ENCODE measurements at places on chromosomes 4 and X.

DNA sequence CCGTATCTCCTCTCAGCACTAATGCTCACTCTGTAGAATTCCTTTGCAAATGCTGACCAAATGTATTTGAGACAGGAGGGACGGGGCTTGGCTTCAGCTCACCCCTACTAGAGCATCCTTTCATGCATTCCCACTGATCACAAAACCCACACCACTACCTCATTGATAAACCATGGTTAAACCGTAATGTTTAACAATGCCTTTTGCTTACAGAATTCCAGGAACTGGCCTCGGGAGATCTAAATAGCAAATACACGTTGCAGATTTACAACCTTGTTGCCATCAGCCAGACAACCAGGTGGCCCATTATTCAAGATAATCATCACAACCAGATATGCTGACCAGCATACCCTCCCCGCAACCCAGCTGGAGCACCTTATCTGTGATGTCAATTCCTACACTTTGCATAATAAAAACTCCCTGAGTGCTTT is 391.9 kb downstream of the KCTD8 start:
- no peak for DNase-seq

DNA sequence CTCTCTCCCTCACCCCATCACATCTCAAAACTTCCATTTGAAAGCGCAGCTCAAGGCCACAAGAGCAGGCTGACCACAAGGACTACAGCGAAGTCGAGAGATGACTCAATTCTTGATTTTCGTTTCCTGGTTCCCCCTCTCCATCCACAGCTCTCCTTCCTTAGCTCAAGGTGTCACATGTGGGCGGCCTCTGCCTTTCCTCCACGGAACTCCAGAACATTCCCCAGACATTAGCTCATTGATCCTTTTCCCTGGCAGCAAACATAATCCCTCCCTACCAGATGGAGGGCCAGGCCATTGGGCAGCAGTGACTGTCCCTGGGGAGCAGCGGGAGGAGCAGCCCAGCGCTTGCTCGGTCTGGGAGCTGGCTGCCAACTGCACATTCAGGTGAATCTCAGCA is 56.3 kb downstream of the CCDC149 start:
- no peak for DNase-seq

GRCh38 chr4:3689576-3690550 is 76.3 kb upstream of the ADRA2C start:
- no peak for DNase-seq

DNA sequence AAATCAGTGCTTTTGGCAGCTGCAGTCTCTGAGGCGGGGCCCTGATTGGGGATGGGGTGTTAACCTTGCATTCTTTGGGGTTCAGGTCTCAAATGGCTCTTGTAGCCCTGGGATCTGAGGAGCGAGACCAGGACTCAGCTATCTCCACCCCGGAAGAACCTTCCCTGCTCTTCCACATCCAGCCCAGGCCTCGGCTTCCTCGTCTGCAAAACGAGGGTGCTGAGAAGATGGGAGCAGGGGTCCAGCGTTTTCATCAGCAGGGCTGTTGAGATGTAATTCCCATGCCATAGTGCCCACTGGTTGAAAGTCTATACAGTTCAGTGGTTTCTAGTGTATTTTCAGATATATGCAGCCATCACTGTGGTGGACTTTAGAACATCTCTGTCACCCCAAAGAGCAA is 34.6 kb upstream of the WFS1 start:
- DNase-seq: no peak

- DNase-seq: no peak
These were observed at the start of gene EREG for GRCh38 chr4:74364652-74365491. TSS of gene EREG (plus strand) at chr4:74365145. CDS start at chr4:74365309, 164 bp downstream.

- no peak for DNase-seq
These were observed 17.8 kb upstream of the RNF4 start for GRCh38 chr4:2451036-2451520.

DNA sequence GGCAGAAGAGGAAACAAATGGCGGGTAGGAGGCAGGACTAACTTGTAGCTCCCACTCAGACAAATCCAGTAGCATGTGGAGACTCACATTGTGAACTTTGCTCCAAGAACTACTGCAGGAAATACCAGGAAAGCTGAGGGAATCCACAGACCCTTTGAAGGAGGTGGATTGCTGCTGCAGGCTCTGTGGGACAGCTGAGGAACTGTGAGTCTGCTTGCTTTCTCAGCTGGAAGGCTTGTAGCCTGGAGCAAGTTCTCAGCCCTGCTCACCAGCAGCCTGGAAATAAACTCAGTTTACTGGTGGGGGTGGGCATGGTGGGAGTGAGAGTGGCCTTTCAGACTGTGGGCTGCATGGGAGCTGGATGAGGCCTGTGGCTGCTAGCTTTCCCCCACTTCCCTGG is 16.0 kb downstream of the RTL3 start:
- DNase-seq: no peak

- no peak for DNase-seq
These were observed 62.1 kb upstream of the EXOC1L start for GRCh38 chr4:55757356-55757952.

GRCh38 chr4:40648131-40648530 is 18.5 kb upstream of the RBM47 start:
- DNase-seq: no peak

- no peak for DNase-seq
These were observed 912.5 kb upstream of the PABPC4L start for GRCh38 chr4:135114079-135114478.

DNA sequence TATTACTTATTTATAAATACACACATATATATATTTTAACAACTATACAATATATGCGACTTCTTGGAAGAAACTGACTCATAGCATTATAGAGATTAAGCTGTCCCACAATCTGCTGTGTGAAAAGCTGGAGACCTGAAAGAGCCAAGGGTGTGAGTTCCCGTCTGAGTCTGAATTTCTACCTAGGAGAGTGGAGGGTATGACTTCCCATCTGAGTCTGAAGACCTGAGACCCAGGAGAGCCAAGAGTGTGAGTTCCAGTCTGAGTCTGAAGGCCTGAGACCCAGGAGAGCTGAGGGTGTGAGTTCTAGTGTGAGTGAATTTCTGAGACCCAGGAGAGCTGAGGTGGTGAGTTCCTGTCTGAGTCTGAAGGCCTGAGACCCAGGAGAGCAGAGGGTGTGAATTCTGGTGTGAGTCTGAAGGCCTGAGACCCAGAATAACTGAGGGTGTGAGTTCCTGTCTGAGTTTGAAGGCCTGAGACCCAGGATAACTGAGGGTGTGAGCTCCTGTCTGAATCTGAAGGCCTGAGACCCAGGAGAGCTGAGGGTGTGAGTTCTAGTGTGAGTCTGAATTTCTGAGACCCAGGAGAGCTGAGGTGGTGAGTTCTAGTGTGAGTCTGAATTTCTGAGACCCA is 8.9 kb upstream of the P2RY8 start:
- no peak for DNase-seq

GRCh38 chrX:24643116-24643515 is 4.0 kb downstream of the PCYT1B start:
- no peak for DNase-seq

- no peak for DNase-seq
These were observed 1.8 kb downstream of the SGMS2 start for GRCh38 chr4:107826421-107826980.

- DNase-seq: no peak
These were observed 244.7 kb downstream of the PACRGL start for GRCh38 chr4:20944961-20945360.

GRCh38 chrX:31215277-31215815 is 143.5 kb upstream of the FTHL17 start:
- DNase-seq: no peak

- no peak for DNase-seq
These were observed 34.5 kb upstream of the WAS start for GRCh38 chrX:48649102-48649501.

- DNase-seq: no peak
These were observed 517.2 kb upstream of the ADGRL3 start for GRCh38 chr4:60682901-60683300.

DNA sequence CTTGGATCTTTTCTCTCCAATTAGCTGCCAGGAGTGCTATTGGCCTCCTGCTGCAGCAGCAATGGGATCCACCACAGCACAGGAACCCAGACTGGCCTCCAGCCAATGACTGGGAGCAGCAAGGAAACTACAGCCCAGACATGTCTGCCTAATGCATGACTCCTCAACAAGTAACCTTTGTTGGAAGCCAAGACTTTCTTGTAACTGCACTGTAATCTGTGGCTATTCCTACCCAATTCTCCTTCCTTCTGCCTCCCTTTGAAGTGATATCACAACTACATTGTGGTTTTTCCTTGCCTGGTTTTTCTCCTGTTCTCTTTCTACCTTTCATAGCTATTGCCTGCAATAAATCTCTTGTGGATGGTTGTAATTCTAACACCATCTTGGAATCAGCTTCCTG is 39.8 kb downstream of the SNCA start:
- DNase-seq: no peak

DNA sequence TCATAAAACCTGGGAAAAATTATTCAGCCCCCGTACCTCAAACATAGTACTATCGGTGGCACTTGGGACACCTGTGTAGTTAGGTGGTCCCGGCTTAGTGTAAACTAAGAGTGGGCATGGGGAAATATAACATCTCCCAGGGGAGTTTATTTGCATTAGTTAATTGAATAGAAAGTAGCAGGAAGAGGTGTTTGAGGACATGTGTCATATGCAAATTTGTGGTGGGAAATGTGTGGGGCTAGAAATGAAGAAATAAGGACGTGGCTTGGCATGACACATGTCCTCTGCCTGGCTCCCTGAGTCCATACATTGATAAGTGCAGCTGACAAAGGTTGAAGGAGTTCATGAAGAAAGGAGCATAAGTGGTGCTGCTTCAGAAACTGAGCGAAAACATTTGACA is 483.6 kb downstream of the SH2D1A start:
- peak; percentile 21 for DNase-seq

DNA sequence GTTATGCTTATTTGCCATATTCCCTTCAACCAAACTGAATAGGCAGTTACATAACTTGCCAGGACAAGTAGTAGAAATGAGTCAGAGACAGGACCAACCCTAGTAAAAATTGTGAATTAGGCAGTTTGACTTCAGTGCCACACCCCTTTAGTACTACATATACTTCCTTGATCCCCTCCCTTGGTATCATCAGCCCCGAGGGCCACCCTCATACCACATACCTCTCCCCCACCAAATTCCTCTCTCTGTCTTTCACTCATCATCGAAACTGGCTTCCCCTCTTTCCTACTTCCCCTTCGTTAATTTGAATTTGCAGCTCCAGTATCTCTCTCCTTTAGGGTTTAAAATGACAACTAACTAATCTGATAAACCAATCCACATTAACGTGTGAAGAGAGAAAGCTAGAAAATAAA is 7.9 kb upstream of the PTPN13 start:
- DNase-seq: peak; percentile 4

GRCh38 chrX:2526390-2526789 is 25.6 kb upstream of the DHRSX start:
- no peak for DNase-seq

DNA sequence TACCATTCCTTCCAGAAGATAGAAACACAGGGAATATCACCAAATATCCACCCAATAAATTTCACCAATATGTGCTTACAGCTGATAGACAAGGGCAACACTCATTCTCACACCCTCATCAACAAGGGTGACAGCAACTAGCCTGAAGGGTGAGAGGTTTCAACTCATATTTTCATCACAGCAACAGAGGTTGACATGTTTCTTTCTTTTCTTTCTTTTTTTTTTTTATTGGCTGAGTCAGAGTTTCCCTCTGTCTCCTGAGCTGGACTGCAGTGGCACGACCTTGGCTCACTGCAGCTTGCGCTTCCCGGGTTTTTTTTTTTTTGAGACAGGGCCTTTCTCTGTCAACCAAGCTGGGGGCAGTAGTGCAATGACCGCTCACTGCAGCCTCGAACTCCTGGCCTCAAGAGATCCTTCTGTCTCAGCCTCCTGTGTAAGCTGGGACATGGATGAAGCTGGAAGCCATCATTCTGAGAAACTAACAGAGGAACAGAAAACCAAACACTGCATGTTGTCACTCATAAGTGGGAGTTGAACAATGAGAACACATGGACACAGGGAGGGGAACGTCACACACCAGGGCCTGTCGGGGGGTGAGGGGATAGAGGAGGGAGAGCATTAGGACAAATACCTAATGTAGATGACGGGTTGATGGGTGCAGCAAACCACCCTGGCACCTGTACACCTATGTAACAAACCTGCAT is 27.5 kb upstream of the ASMTL start:
- DNase-seq: no peak

DNA sequence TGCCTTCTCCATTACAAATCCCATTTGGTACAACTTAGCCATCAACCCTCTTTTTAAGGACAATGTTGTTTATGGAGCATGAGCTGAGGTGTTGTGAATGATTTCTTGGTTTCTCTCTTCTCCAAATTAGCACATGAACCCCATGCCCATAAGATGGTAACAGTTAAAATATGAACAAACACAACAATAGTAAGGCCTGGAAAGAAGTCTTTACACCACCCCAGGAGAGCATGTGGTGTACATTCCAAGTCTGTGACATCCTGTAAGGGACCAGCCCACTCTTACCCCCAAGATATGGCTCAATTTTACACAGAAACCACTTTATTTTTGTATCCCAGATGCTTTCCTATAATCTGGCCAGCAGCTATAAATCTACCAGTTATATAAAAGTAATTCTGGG is 226.1 kb downstream of the COX18 start:
- no peak for DNase-seq

- peak; percentile 48 for DNase-seq
These were observed 17.9 kb downstream of the SMARCA5 start for GRCh38 chr4:143531380-143531779.

DNA sequence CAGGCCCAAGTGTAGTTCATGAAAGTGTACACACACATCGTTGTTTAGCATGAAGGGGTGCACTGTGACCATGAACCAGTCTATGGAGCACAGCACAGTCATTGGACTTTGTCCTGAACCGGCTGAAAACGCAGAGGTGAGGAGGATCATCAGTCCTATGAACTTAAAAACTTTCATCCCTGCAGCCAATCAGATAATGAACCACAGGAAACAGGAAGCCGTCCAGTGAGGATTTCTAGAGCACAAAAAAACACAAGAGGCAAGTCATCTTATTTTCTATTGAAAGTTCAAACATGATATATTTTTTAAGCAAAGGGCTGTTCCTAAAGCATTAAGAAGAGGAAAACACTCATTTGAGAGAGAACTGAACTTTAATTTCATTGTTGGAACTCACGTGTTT is 91.8 kb downstream of the PLAC1 start:
- no peak for DNase-seq

- DNase-seq: no peak
These were observed 295.5 kb upstream of the BOD1L1 start for GRCh38 chr4:13922873-13923645.

DNA sequence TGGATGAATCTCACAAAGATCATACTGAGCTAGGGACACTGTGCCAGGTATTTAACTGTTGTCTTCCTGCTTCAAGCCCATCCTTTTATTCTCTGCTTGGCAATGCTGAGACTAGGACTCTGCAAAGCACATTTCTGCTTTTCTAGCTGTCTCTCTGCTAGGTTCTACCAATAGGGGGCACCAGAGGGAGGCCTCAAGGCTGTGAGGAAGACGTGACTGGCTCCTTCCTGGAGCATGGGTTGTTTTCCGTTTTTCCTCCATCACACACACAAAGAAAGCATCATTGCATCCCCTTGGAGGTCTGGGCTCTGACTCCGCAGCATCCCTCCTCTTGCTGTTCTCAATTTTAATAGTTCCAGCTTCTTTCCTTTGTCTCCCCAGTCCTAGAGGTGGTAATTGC is 10.9 kb upstream of the DCTD start:
- DNase-seq: no peak
